Endothelial cell (in vitro differentiated cells): ENCODE measurements at places on chromosomes 3 and 15. TPM values are rescaled to one million over a fixed set of nuclear protein-coding genes. Genes with fewer than 3 reads are reported as not detected.
A peak's percentile ranks its signal among the peaks of the same experiment; 100 is the strongest.

Gene ACKR4
- not detected for total RNA-seq

Gene MEIS2
- 13.0 TPM for total RNA-seq

Gene P4HTM
- total RNA-seq, result 9.3 TPM

Gene BRPF1
- total RNA-seq, result 40.6 TPM

Gene SCN11A
- total RNA-seq, result 0.69 TPM

GRCh38 chr15:66682865-66683264 lies 19.2 kb upstream of the SMAD6 start:
- H3K4me3 ChIP-seq, result no peak overlapping the region
- no peak for DNase-seq

DNA sequence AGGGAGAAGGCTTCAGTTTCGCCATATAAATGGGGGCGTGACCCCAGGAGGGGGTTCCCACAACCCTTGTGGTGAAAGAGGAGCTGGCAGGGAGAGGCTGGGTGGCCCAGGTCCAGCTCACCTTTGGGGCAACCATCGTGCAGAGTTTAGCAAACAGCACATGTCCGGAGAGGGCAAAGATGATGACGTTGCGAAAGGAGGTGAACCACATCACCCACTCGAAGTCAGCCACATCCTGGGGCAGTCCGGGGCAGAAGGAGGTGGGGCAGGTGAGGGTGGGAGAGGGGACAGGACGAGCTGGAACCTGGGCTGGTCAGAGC lies 3.7 kb downstream of the HHATL start:
- H3K4me1 ChIP-seq, result no peaks in the 10 kb centered on the region
- no peak overlapping the region for H3K4me3 ChIP-seq
- H3K27me3 ChIP-seq, result peaks cover 13% of the 10 kb centered on the region
- H3K36me3 ChIP-seq, result no peaks in the 10 kb centered on the region

DNA sequence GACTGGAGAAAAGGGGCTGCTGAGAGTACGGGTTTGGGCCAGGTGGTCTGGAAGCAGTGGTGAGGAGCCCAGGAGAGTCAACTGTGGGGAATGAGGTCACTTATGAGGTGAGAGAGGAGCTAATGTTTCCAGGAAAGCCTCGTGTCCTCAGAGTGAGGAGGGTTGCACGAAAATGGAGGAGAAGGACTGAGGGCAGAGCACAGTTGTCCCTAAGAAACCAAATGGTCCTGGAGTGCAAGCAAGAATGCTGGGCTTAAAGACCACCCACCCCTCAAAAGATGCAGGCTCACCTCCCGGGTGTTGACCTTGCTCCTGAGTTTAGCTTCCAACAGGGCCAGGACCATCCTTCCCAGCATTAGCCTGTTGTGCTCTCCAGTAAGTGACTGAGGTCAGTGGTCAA lies 133.2 kb downstream of the PDE8A start:
- H3K4me3 ChIP-seq, result peak overlapping the region; percentile 3
- H3K27me3 ChIP-seq, result peaks cover 7% of the 10 kb centered on the region
- DNase-seq, result no peak
